ENCODE measurements at places on chromosomes 2 and 18.

DNA sequence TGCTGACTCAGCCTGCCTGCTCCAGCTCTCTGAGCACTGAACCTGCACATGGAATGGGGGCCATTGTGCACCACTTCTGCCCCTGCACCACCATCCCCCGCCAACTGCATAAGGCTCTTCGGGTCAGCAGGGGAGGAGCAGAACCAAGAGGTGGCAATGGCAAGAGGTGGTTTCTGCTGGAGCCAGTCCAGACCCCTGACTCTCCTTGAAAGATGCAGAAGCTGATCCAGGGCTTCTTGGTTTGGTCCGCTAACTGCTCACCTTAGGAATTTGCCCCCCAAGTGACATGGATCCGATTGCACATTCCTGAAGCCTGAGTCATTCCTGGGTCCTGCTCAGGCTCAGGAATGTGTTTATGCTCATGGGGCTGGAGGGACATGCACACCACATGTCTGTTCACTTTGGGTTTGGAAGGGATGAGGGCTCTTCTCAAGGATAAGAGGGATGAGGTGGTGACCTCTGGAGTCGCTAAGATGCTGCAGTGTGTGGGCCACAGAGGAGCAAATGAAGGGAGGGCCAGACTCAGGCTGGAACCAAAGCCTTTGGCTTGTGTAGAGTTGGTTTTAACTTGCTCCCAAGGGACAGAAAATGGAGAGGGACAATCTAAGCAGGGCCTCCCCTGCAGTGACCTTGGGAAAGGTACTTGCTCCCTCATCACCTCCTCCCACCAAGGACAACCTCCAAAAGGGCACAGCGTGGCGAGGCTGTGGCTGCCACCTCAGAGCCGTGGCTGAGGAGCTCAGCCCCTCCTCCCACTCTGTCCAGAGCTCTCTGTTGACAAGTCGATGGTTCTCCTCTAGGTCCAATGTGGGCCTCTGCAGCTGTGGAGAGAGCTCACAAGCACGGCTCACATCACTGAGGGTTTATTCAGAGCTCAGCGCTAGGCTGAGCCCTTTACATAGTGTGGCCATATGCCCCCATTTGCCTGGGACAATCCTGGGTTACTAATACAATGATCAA is 66.2 kb downstream of the HS1BP3 start:
- DNase-seq = no peak

DNA sequence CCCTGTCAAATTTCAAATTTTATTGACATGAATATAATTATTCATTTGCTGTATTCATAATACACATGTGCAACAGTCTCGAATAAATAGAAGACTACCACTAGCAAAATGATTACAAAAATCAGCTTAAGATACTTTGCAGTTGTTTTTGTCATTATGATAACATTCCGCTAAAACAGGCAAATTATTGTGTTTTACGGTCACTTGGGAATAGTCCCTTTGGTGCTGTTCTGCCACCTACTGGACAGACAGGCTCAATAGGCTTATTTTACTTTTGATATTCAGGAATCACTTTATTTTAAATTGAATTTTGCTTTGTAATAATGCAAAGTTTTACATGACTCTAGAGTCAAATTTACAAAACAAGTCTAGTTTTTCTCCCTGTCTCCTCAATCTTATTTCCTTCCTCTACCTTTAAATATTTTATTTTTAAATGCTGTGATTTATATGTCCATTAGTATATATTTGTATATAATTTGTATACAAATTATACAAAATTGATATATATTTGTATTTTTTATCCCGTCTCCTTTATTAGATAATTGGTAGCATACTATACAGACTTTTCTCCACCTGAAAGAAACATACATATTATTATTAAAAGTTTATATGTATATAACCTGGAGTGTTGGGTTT is 456.3 kb downstream of the DLGAP1 start:
- DNase-seq = no peak

- no peak for DNase-seq
These were observed 27.4 kb downstream of the NEMP2 start for GRCh38 chr2:190507135-190507534.

DNA sequence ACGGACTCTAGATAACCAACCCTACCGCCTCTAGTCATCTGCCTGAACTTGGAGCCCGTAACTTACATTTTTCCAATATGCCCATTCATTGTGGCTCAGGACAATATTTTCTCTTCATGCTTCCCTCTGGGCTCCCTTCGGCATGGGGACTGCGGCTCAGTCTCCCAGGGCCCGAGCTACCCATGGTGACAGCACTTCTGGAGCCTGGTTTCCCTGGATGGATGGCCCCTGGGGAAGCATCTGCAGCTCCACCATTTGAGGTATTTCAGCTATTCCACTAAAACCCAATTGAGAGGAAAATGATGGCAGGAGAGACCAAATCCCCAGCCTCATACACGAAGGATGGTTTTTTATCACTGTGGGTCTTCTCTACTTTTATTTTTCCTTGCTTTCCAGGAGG is 74.3 kb downstream of the KIF5C start:
- no peak for DNase-seq

GRCh38 chr2:120878970-120879369 is 143.3 kb downstream of the GLI2 start:
- DNase-seq = no peak

DNA sequence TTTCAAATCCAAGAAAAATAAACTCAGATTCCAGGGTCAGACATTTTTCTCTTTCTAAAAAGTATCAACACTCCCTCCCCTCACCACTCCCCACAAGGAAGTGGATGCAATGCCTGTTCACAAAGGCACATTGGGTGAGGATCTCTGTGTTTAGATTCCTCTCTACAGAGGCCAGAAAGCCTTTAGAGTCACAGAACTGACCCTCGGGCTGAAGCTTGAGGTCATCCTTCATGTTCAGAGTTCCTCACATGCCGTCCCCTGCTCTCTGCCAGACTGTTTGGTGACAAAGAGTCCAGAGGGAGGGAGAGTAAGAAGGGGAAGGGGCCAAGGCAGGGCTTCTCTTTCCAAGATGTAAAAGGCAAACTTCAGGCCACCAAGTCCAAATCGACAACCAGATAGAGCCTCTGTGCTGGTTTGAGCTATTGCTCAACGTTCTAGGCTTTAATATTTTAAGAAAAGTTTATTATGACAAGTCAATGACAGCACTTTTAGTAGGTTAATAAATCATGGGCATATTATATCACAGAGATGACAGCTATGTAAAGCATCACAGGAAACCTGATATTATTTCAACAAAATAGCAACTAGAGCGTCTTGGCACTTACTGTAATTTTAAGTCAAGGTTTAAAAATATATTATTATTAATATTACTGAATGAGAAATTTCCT is 269.4 kb downstream of the ETAA1 start:
- no peak for DNase-seq

DNA sequence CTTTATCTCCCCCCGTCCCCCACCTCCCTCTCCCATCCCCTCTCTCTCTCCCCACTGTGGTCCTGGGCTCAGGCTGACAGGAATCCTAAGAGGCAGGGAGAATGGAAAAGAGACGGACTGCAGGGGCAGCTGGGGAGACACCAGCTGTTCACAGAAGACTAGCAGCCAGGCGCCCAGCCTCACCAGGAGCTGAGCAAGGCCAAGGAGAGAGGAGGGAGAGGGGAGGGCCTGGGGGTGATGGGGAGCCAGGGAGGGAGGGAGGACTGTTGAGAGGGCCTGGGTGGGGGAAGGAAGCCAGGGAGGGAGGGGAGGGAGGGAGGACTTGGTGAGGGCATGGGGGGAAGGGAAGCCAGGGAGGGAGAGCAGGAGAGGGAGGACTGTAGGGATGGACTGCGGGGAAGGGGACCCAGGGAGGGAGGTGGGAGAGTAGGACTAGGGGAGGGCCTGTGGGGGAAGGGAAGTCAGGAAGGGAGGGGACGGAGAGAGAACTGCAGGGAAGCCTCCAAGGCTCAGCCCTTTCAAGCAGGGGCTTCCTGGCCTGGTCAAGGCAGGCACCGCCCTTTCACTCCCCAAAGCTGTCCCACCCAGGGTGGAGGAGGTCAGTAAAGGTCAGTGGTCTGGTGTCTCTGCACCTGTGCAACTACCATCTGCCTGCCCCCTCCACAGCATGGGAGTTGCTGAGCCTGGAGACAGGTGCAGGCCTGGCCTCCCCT is 517.7 kb upstream of the MYT1L start:
- no peak for DNase-seq

GRCh38 chr2:33505966-33506365 is 29.5 kb downstream of the RASGRP3 start:
- DNase-seq = no peak

DNA sequence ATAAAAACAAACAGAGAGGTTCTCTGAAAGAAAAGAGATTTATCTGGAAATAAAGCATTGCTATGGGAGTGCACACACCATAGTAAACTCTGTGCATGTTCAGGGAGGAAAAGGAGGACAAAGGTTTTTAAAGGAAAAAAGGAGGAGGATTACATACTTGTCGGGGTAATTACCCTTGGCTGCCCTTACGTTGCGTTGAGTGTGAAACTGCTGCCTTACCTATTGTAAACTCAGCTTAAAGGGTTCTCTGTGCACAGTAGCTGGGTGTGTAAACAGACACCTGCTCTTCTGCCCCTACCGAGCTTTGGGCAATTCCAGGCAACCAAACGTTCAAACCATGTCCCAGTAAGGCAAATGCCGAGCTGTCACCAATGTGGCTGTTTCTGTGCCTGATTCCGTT is 29.6 kb upstream of the PXDN start:
- no peak for DNase-seq

Measured in GM06990 (cell line).